NCI-H748 treated with DMSO at 0.1 percent for 48 hours (cell line): ENCODE measurements at places on chromosomes 5 and 9.

DNA sequence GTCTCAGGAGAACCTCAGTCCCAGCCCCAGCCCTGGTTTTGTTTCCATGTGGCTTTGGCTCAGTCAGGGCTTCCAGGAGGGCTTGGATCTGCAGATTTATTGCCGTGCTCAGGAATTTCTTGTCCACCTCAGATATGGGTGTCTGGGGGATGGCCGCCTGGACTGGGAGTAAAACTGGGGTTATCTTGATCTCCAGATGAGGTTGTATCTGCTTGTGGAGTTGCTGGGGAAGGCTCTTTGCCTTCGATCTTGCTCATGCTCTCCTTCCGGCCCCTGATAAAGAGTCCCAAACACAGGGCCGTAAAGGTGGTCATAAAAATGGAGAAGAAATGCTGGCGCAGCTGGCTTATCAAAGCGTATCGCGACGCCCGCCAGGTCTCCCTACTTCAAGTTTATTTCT, 17.8 kb upstream of the PITX1 start:
- no peak for DNase-seq

DNA sequence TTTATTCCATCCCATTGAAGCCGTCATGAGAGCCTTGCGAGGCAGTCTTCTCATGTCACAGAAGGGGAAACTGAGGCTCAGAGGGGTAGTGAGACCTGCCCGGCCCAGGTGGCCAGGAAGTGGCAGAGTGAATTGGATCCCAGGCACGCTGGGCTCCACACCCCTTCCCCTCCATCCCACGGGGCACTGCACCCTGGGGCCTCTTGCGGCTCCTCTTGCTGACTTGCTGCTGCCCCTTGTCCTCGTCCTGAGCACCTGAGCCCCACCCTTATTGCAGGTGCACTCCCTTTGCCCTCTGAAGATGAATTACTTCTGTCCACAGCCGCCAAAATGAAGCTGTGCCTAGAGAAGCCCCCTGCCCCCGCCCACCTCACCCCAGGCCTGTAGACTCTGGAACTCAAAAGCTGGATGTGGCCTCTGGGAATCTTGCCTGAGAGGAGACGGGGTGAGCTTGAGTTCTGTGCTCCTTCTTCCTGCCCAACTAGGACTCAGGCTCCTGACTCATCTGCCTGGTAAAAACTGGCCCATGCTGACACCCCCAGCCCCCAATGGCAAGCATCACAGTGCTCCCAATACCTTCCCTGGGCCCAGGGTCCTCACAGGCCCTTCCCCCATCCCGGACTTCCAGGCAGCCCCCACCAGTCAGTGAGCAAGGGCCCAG, 6.4 kb downstream of the NEURL1B start:
- DNase-seq: no peak

DNA sequence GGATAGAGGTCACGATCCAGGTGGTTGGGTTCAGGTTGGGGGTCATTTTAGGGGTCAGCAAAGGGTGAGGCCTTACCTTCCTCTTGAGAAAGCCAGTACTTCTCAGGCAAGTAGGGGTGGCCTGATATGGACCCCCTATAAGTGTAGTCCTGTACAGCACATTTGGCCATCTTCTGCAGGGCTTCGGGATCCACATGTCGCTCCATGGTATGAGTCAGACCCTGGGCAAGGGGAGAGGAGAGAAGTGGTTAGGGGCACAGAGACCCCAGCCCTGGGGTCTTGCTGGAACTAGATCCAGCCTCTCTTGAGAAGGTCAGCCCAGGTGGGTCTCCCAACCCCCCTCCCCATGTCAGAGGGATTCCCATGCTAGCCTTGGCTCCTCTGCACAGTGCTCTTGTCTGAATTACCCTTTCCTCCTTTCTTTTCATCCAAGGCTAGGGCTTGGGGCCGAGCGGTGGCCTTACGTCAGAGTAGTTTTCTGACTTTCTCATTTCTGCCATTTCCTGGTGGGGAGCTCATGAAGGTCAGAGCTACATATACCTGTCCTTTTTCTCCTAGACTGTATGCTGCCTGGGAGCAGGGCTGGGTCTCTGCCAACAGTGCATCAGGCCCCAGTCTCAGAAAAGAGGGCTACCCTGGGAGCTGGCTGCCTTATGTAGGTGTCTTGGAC, 9.0 kb upstream of the MYORG start:
- DNase-seq: no peak

DNA sequence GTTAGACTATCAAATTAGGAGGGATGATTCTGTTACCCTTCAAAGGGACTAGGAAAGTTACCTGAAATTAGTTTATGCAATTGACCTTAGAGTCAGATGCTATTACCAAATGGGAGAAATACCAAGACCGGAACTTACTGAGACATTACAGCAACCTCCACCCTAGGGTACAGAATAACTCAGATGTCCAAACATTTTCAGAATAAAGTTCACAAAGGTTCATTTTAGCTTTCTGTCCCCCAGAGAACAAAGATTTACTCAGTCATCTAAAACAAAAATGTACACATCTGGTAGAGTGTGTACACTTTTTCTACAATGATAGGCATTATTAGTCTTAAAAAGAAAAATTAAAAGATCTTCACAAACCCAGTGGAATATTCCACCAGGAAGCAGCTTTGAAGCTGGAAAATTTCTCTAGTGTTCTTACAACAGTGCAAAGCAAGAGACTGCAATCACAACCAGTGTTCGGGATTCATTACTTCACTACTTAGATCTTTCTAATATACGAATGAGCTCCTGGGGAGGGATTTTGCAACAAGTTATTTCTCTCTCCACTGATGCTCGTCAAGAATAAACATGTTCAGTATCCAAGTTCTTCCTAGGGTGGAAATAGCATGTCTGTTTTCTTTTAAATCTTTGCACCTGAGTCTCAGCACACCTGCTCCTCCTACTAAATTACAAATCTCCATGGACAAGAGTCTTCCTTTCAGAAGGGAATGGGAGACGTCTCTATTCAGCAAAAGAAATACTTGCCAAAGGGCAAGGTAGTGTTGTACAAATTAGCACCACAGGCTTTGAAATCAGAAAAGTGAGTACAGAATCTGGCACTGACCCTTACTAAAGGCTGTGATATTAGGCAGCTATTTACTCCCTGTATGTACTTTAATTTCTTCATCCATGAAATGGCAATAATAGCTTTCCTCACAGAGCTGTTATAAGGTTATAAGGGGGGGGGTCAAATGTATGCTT, 8.8 kb downstream of the ETF1 start:
- no peak for DNase-seq

DNA sequence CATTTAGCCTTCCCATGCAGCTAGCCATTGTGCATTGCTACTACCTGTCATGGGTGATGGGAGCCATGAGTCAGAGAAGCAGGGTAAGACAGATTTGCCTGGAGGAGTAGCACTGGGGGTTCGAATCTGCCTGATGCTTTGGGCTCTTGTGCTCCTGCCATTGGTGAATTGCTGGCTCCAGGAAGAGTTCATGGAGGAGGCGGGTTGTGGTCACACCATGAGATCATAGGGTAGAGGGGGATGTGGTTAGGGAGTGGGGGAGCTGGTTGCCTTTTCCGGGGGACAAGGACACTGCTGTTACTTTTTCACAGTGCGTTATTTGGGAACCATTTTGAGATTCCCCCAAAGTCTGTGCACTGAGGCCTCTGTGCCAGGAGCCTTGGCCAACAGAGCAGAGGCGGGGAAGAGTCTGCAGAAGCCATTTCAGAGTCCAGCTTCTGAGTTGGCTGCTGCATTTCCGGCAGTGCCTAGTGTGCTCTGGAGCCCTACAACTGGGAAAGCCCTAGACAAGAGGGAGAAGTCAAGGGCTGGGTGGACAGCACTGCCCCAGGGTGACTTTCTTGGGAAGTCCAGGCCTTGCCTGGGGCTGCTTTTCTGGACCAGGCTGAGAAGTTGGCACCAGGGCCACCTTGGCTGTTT, 6.2 kb downstream of the ANGPTL2 start:
- DNase-seq: no peak

- DNase-seq: no peak
These were observed 690.4 kb downstream of the SLCO4C1 start for GRCh38 chr5:101605700-101606099.

DNA sequence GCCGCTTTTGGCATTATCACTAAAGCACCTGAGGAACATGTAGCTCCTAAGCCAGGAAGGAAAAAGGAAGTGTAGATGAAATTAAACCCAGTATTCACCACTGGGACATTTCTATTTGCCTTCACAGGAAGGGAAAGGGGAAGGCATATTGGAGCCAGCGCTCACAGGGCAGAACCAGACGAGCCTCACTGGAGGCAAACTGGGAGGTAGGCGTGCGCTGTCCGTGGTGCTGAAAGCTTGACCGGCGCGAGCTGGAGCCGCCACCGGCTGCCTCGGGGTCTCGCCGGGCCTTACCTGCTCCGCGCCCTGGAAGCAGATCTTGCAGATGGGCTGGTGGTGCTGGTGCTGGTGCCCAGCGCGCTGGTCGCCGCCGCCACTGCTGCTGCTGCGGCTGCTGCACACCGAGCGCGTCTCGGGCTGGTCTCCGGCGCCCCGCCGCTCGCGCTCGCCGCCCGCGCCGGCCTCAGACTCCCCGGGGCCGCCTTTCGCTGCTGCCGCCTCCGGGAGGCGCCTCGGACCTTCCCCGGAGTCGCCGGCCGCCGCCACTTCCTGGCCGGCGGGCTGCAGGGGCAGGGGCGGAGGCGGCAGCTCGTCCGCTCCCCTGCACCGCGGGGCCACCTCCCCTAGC, 732 bp downstream of the MARCHF11 start:
- DNase-seq: peak; percentile 86

- DNase-seq: no peak
These were observed 109.6 kb downstream of the ROR2 start for GRCh38 chr9:91840469-91840868.

- no peak for DNase-seq
These were observed 102.3 kb downstream of the GDA start for GRCh38 chr9:72251589-72251988.

GRCh38 chr5:95110118-95110517, 174.8 kb downstream of the MCTP1 start:
- DNase-seq: no peak

DNA sequence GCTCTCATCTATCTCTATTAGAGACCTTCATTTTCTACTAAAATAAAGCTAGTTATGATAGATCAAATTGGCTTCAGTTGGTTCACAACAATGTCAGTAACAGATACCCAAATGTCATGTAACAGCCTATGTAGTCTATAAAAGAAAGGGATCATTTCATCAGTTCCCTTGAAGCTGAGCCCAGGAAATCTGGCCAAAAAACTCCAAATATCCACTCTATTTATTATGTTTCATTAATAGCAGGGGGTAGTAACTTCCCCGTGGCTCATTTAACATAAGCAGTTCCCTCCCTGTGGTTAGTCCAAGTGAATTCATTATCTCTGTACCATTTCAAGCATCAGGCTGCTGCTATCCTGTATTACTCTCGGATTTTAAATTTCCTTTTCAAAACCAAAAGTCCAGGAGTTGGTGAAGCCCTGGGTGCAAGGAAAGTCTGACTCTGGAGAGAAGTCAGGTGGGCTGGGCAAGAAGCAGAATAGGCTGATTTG, 66.0 kb downstream of the SH3PXD2B start:
- no peak for DNase-seq

DNA sequence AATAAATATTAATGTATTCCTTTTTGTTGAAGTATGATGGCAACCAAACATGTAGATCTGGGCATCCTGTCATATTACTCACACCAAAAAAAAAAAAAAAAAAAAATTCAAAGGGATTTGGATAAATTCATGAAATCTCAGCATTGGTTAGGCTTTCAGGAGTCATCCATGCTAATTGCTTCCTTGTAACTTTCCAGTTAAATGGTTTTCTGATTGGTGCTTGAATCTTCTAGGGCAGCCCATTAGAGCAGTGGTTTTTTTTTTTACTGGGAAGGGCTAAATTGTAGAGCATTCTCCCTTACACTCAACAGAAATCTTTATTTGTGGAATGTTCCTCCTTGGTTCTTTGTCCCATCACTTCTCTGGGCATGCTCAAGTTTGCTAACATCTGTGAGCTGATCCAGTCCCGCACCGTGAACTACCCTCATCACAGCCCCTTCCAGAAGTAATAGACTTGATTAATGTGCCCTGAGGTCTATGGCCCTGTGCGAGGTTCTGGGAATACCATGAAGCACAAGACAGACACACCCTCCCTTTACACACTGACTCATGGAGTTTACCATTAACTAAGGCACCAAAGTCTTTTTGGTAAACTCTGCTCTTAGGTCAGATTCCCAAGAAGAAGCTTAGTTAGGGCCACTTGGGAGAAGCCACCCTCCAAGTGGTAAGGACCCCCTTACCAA, 56.0 kb downstream of the RGS3 start:
- DNase-seq: no peak

DNA sequence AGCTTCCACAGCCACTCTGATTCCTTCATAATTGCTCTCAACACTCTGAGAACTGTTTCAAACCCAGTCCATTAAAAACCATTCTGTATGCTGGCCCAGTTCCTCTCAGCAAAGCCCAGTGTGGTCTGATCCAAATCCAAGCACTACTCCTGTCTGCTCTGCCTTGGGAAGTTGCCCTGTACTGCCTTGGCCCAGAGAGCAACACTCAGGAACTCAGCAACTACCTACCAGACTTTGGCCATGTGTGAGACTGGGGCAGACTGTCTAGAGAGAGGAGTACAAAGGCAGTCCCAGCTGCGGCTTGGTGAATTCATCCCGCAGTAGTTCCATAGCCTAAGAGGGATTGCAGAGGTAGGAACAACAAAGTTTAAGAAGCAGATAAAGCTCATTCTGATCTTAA, 214.4 kb downstream of the MCTP1 start:
- DNase-seq: no peak

DNA sequence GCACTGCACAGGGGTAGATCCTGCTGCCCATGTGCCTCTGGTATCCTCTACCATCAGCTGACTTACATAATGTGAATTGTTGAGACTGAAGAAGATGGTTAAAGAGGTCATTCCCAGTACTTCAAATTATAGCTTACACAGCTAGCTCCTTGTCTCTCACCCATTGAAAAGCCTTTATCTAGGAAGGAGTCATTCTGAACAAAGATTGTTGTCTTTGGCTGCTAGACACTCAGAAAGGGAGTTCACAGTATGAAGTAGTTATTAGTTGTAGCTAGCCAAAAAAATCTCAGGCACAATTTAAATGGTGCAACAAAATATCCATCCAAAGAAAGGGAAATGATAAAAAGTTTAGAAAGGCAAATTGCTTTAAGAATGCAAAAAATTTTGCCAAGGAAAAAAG, 102.0 kb upstream of the NREP start:
- no peak for DNase-seq

GRCh38 chr5:59685793-59686192, 207.7 kb downstream of the PDE4D start:
- DNase-seq: no peak

GRCh38 chr9:109113892-109114609, 5.7 kb downstream of the TMEM245 start:
- DNase-seq: no peak

- DNase-seq: no peak
These were observed 56.1 kb downstream of the CHD1 start for GRCh38 chr5:98872674-98873073.

GRCh38 chr5:111226556-111226955, 2.4 kb downstream of the CAMK4 start:
- no peak for DNase-seq

- DNase-seq: no peak
These were observed 73.7 kb upstream of the TNC start for GRCh38 chr9:115191667-115192066.

GRCh38 chr5:67181648-67182221, 14.9 kb downstream of the CD180 start:
- DNase-seq: no peak

GRCh38 chr9:100372648-100373047, 19.9 kb upstream of the TEX10 start:
- DNase-seq: no peak
